ENCODE measurements at places on chromosomes 5 and 9. TPM values are rescaled to one million over a fixed set of nuclear protein-coding genes. Genes with fewer than 3 reads are reported as not detected.

PCYOX1L gene
- 1.1 TPM for total RNA-seq

IPO11 gene
- 21.4 TPM for total RNA-seq

SEMA6A gene
- total RNA-seq: 2.6 TPM

SNX24 gene
- total RNA-seq: 13.8 TPM

TRIM52 gene
- 4.9 TPM for total RNA-seq

FAM81B gene
- total RNA-seq: not detected

SPATA31A3 gene
- not detected for total RNA-seq

TNC gene
- total RNA-seq: 10.7 TPM

CCL19 gene
- total RNA-seq: not detected

GRCh38 chr5:154191467-154192261 is 1.1 kb downstream of the GALNT10 start:
- DNase-seq: no peak
- H3K4me3 ChIP-seq: peak overlapping the region; percentile 94
- H3K4me1 ChIP-seq: peaks cover 37% of the 10 kb centered on the region
- H3K27ac ChIP-seq: no peak overlapping the region
- no peaks in the 10 kb centered on the region for H3K27me3 ChIP-seq

DNA sequence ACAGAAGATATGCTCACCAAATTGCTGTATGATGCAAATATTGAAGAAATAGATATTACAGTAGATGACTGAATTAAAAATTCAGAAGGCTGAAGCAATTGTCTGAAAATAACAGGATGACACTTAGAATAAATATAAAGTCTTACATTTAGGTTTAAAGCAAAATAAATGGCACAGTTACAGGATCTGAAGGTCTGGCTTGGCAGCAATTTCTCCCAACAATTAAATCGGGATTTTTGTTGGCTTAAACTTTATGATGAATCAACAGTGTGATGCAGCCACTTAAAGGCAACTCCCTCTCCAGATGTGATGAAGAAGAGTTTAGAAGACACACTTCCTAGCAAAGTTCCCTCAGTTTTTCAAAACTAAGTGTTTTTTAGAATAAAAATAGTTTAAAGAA is 80.5 kb downstream of the NREP start:
- H3K27ac ChIP-seq: no peak overlapping the region
- no peaks in the 10 kb centered on the region for H3K36me3 ChIP-seq
- H3K4me3 ChIP-seq: no peak overlapping the region
- peaks cover 13% of the 10 kb centered on the region for H3K4me1 ChIP-seq
- H3K27me3 ChIP-seq: no peaks in the 10 kb centered on the region

GRCh38 chr5:963673-964531 is 44.7 kb upstream of the NKD2 start:
- DNase-seq: no peak
- H3K4me3 ChIP-seq: no peak overlapping the region
- H3K27me3 ChIP-seq: peaks cover 44% of the 10 kb centered on the region
- H3K27ac ChIP-seq: no peak overlapping the region
- no peaks in the 10 kb centered on the region for H3K4me1 ChIP-seq
- H3K36me3 ChIP-seq: no peaks in the 10 kb centered on the region

DNA sequence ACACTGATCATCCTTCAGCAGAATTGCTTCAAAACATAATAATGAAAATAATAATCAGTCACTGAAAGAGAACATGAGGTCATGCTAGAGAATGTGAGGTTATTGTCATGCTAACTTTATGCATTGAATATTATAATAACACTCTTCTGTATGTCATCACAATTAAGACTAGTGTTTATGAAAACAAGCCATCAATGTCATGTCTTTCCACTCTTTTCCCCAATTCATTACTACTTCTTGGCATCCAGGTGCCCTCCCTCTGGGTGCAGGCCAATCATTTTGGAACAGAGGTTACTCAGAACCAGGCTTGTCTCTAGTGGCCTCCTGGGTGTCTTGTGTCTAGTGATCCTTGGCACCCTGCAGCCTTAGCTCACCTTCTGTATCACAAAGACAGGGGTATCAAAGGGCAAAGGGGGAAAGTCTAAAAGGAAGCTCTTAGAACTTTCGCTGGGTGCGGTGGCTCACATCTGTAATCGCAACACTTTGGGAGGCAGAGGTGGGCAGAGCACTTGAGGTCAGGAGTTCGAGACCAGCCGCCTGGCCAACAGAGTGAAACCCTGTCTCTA is 217.6 kb upstream of the PIK3R1 start:
- H3K4me3 ChIP-seq: no peak overlapping the region
- no peaks in the 10 kb centered on the region for H3K4me1 ChIP-seq
- no peak overlapping the region for H3K27ac ChIP-seq
- no peak for DNase-seq
- H3K27me3 ChIP-seq: no peaks in the 10 kb centered on the region

DNA sequence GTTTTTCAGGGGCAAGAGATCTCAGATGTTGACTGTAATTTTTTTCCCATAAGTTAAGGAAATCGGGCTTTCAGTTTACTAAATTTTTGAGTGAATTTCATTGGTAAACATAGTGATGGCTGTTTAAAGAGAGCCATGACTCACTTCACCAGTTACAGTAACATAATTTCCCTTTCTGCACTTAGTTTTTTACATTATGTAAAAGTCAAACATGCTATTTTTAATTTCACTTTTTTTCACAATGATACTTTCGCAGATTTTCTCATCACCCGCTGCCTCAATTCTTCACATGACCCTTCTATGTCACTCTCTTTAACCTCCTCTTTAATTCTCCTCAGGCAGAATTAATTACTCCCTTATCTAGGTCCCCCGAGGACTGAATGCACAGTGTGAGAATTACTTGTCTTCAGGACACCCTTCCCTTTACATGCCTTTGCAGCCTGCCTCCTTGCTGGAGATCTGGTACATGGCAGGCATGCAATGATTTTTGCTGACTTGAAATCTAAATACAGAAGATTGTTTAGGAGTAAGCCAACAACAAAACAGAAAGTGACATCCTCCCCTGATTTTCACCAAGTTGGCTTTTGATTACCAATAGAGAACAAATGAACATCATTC is 217.5 kb upstream of the S1PR3 start:
- no peaks in the 10 kb centered on the region for H3K27me3 ChIP-seq
- H3K4me3 ChIP-seq: no peak overlapping the region
- no peak overlapping the region for H3K27ac ChIP-seq
- H3K36me3 ChIP-seq: no peaks in the 10 kb centered on the region

DNA sequence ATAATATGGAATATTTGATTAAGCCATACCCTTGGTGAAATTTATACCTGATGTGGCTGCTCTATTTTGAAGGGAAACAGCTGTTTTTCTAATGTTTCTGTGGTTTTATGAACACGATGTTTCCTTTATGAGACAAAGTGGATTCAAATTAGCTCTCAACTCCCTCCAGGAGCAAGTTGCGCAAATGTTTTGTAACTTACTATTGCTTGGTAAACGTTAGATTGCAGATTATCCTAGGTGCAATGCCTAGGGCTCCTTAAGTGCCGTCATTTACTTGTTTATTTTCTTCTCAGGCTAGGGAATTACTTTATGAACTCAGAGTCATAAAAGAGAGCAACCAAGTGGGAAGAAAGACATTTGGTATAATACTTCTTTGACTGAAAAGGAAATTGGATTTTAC is 763.1 kb downstream of the TAF11L14 start:
- no peaks in the 10 kb centered on the region for H3K4me1 ChIP-seq
- H3K36me3 ChIP-seq: no peaks in the 10 kb centered on the region
- no peak for DNase-seq
- no peak overlapping the region for H3K4me3 ChIP-seq
- no peaks in the 10 kb centered on the region for H3K27me3 ChIP-seq
- H3K27ac ChIP-seq: no peak overlapping the region

DNA sequence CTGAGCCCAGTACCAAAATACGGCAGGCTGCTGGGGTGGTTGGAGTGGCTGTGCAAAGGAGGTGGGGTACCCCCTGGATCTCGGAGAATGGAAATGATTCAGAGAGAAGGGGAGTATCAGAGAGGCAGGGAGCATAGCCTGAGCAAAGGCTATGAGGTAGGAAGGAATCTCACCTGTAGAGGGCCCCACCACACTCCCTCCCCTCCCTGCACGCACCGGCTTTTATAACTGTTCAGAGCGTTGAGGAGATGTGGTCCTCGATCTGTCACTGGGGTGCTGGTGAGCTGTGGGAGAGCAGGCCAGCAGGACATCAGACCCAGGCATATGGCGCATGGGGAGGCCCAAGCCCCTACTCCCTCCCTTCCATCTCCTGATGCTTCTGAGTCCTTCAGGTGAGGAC is 13.2 kb downstream of the PHF19 start:
- DNase-seq: no peak
- H3K27me3 ChIP-seq: no peaks in the 10 kb centered on the region
- no peak overlapping the region for H3K27ac ChIP-seq
- peaks cover 32% of the 10 kb centered on the region for H3K36me3 ChIP-seq

- H3K27ac ChIP-seq: peak overlapping the region; percentile 97
- DNase-seq: peak; percentile 57
- no peaks in the 10 kb centered on the region for H3K36me3 ChIP-seq
- peaks cover 54% of the 10 kb centered on the region for H3K4me1 ChIP-seq
- H3K4me3 ChIP-seq: no peak overlapping the region
- no peaks in the 10 kb centered on the region for H3K27me3 ChIP-seq
These were observed 9.8 kb downstream of the FAM78A start for GRCh38 chr9:131266266-131267229.

- H3K27ac ChIP-seq: no peak overlapping the region
- no peaks in the 10 kb centered on the region for H3K36me3 ChIP-seq
- no peaks in the 10 kb centered on the region for H3K27me3 ChIP-seq
- no peak overlapping the region for H3K4me3 ChIP-seq
- DNase-seq: no peak
These were observed 25.2 kb upstream of the HSD17B4 start for GRCh38 chr5:119427060-119427459.

DNA sequence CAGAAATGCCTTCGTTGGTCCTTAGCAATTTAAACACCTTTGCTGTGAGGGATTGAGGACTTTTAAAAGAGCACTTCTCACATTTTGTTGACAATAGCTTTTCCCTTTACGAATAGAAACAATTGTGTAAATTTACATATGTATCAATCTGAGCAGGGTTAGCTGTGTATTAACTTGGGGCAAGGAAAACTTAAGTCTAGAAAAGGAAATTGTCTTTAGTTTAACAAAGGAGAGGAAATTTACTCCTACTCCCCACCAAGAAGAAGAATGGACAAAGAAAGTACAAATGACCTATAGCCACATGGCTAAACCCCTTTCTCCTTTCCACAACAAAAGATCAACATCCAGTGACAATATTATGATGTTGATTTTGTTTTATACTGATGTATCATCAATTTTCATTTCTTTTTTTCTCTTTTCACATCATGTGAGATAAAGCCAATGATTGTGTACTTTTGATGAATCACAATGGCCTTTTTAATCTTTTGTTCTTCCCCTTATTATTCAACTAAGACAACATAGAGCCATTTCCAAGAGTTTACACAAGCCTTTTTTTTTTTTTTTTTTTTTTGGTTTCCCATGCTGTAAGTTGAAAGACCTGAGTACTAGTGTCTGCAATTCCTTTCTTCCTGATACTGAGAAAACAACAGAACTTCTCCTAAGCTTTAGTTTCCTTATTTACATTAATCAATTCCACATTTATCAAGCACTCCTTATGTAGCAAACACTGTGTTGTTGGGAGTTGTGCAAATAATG is 19.0 kb downstream of the FOXB2 start:
- H3K27me3 ChIP-seq: no peaks in the 10 kb centered on the region
- H3K36me3 ChIP-seq: no peaks in the 10 kb centered on the region
- no peak overlapping the region for H3K4me3 ChIP-seq
- no peaks in the 10 kb centered on the region for H3K4me1 ChIP-seq
- H3K27ac ChIP-seq: no peak overlapping the region
- DNase-seq: no peak

DNA sequence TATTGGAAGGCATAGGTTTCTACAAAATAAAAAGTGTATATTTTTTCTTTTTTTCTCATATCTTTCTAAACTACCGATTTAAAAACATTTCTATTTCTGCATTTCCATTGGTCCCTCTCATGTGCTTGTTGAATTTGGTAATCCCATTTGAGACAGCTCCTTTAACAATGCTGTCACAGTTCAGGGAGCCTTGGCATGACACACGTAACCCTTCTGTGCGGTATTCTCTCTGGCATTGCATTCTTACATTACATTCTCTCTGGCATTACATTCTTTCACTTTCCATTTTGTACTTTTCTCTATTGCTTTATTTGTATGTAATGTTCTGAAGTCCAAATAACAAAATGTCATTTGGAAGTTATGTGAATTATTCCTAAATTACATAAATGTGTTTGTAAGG is 150.7 kb upstream of the RASGRF2 start:
- no peaks in the 10 kb centered on the region for H3K36me3 ChIP-seq
- DNase-seq: no peak
- no peaks in the 10 kb centered on the region for H3K4me1 ChIP-seq
- no peaks in the 10 kb centered on the region for H3K27me3 ChIP-seq

- no peak overlapping the region for H3K27ac ChIP-seq
- no peak overlapping the region for H3K4me3 ChIP-seq
- H3K4me1 ChIP-seq: no peaks in the 10 kb centered on the region
- H3K27me3 ChIP-seq: no peaks in the 10 kb centered on the region
- no peak for DNase-seq
- no peaks in the 10 kb centered on the region for H3K36me3 ChIP-seq
These were observed 118.4 kb downstream of the ARHGAP26 start for GRCh38 chr5:142888469-142889085.

DNA sequence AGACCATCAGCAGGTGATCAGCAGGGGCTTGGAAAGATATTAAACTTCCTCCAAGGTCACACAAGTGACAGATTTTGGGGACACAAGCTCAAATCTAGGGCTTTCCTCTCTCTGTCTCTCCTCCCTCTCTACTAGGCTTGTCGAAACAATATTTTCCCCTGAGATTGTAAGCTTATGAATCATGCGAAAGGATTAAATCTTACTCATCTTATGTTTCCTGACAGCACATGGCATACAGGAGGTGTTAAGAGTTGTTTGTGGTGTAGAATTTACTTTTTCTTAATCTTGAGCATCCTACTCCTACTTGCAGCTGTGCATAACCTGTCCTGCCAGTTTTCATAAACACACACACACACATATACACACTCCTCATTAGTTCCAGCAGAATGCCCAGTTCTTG is 186.3 kb downstream of the MARCHF11 start:
- H3K27me3 ChIP-seq: no peaks in the 10 kb centered on the region
- DNase-seq: no peak
- H3K36me3 ChIP-seq: no peaks in the 10 kb centered on the region
- no peak overlapping the region for H3K4me3 ChIP-seq
- no peaks in the 10 kb centered on the region for H3K4me1 ChIP-seq
- no peak overlapping the region for H3K27ac ChIP-seq

- no peaks in the 10 kb centered on the region for H3K4me1 ChIP-seq
- H3K4me3 ChIP-seq: no peak overlapping the region
- DNase-seq: peak; percentile 61
- no peaks in the 10 kb centered on the region for H3K27me3 ChIP-seq
- peak overlapping the region; percentile 38 for H3K27ac ChIP-seq
These were observed 220.4 kb downstream of the ARRDC3 start for GRCh38 chr5:91162534-91163381.

DNA sequence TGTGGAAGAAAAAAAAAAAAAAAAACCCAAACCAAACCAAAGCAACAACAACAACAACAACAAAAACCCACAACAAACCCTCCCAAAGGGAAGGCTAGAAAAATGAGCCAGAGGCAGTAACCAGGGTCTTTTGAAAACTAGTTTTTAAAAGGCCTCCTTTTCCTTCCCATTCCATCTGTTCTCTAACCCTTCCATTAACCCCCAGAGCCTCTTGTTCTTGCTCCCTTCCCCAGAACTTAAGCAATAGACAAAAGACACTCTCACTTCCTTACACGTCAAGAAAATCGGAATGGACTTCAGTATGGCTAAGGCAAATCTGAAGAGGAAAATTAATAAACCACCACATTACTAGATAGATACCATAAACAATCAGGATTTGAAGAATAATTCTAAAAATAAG is 292.8 kb downstream of the ARL15 start:
- no peaks in the 10 kb centered on the region for H3K4me1 ChIP-seq
- H3K4me3 ChIP-seq: no peak overlapping the region
- no peak overlapping the region for H3K27ac ChIP-seq

Measured in gastrocnemius medialis (tissue), 4 donors.